Uterus (tissue), 4 donors: ENCODE measurements at places on chromosomes 6 and 20.

- DNase-seq, result no peak
Measured at GRCh38 chr6:55678330-55679224, 99.6 kb upstream of the HMGCLL1 start.

GRCh38 chr20:56316051-56316450, 42.7 kb upstream of the FAM210B start:
- DNase-seq, result no peak

DNA sequence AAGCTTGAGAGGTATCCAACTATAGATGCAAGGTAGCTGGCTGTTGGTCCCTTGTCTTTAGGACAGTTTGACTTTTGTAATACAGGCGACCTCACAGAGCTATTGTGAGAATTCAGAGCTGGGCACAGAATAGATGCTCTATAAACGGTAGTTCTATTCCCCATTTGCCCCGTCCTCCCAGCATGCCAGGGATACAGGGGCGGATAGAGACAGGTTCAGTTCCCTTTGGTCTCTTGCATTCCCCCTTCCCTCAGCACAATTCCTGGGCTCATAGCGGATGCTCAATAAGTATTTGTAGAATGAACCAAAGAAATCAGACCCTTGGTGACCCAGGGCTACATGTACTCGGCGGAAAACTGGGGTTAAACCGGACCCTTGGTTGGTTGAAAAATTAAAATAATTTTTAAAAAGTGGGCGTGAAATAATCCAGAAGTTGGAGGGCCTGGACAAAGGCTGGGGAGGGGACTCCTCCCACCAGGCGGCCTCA, 707 bp upstream of the TOP1 start:
- no peak for DNase-seq

- DNase-seq, result no peak
Measured at GRCh38 chr6:109260701-109261100, 121.6 kb downstream of the CD164 start.

GRCh38 chr20:59335377-59335776, 35.0 kb downstream of the EDN3 start:
- no peak for DNase-seq

DNA sequence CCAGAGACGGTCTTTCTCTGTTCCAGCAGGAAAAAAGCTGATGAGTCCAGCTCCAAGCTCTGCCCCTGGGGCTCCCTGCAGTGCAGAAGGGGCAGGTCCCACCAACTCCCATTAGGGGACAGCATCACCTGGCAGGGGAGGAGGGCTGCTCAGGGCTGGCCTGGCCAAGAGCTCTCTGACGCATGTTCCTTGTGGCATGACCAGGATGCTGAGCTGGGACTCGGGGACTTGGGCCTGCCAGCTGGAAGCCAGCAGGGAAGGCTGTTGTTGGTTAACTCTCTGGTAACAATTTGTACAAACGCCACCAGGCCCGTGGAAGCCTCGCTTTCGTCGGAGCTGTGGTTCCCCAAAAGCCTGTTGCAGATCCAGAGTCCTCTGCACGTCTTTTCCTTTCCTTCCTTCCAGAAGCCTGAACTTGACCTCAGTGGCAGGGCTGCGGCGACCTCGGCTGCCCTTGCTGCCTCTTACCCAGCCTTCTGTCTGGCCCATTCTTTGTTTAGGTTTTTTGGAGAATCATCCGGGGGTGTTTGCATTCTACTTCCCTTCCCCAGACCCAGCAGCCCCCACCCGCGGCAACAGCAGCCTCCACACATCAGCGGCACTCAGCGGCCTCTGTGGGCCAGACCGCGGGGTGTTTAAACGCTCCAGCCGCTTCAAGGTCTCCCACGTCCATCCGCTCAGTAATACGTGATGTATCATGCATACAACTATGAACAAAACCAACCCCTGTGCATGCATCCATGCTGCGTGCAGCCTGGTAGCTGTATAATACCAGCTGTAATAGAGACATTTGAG, 63.3 kb downstream of the GNAS-AS1 start:
- no peak for DNase-seq

DNA sequence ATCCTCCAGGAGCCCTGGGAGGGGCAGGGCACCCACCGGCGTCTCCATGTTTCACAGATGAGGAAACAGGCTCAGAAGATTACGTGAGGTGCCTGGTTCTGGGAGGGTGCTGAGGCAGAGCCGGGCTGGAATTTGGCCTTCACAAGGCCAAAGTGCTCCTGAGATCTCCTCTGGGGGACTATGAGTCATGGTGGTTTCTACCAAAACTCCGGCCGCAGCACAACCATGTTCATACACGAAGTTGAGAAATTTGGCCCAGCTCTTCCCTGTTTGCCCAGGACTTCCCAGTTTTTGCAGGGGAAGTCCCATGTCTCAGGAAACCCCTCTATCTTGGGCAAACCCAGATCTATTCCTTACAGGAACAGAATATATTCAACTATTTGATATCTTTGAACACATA, 172.9 kb upstream of the CDYL start:
- no peak for DNase-seq
